ENCODE measurements at places on chromosomes 1 and 21. TPM values are rescaled to one million over a fixed set of nuclear protein-coding genes. Genes with fewer than 3 reads are reported as not detected.

KIAA0040 gene
- 6.0 TPM for total RNA-seq

PLEKHO1 gene
- 46.9 TPM for total RNA-seq

PLA2G2A gene
- 39.5 TPM for total RNA-seq

HIVEP3 gene
- 4.8 TPM for total RNA-seq

ARHGEF16 gene
- 24.6 TPM for total RNA-seq
